ENCODE measurements at places on chromosomes 2 and 18.

- DNase-seq, result no peak
Measured at GRCh38 chr18:42164556-42164955, 209.5 kb downstream of the PIK3C3 start.

DNA sequence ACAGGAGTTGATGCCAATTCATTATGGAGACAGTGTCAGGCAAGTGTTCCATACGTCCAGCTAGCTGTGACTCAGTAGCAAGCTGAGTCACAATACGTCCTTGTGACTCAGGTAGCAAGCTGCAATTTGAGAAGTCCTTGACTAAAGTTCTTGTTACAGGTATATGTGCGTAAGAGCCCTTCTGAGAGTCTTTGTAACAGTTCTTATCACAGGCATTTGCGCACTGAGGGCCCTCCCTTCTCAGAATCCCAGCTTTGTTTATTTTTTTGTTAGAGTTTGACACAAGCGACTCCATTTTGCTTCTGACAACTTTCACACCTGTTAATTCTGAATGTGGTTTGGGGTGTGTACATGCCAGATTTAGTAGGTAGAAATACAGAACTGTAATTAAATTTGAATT, 20.1 kb upstream of the ACMSD start:
- no peak for DNase-seq

DNA sequence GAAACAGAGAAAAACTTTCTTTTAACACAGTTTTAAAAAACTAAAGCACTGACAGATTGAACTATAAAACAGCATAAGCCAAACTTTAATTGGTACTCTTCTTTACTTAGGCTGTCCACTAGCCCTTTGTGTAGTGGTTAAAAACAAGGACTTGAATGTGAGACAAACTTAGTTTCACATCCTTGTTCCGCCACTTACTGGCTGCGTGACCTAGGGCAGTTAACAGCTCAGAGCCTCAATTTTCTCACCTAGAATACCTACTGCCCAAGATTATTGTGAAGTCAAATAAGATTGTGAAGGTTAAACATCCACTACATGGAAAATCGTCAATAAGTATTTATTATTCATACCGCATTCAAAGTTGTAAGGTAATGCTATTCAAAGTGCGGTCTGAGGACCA, 2.0 kb downstream of the WDR35 start:
- no peak for DNase-seq

GRCh38 chr18:51712821-51713220, 515.3 kb upstream of the MEX3C start:
- DNase-seq, result no peak

DNA sequence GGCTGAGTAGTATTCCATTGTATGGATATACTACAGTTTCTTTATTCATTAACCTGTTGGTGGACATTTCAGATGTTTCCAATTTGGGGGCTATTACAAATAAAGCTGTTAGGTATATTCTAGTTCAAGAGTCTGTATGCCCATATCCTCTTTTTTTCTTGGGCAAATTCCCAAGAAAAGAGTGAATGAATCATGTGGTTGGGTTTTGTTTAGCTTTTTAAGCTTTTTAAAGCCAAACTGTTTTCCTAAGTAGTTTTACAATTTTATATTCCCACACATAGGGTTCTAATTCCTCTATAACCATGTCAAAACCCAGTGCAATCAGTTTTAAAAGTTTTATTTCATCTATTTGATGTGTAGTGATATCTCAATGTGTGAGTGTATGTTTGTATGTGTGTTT, 44.9 kb upstream of the BAZ2B start:
- no peak for DNase-seq

GRCh38 chr2:33636001-33636400, 36.9 kb upstream of the FAM98A start:
- no peak for DNase-seq

Measured in aorta (tissue), 5 donors.